ENCODE measurements at places on chromosomes 5 and 9. TPM values are rescaled to one million over a fixed set of nuclear protein-coding genes. Genes with fewer than 3 reads are reported as not detected.

- H3K27me3 ChIP-seq = no peaks in the 10 kb centered on the region
- H3K27ac ChIP-seq = no peak overlapping the region
- DNase-seq = no peak
These were observed 269.0 kb downstream of the FBXL7 start for GRCh38 chr5:15768936-15769335.

DNA sequence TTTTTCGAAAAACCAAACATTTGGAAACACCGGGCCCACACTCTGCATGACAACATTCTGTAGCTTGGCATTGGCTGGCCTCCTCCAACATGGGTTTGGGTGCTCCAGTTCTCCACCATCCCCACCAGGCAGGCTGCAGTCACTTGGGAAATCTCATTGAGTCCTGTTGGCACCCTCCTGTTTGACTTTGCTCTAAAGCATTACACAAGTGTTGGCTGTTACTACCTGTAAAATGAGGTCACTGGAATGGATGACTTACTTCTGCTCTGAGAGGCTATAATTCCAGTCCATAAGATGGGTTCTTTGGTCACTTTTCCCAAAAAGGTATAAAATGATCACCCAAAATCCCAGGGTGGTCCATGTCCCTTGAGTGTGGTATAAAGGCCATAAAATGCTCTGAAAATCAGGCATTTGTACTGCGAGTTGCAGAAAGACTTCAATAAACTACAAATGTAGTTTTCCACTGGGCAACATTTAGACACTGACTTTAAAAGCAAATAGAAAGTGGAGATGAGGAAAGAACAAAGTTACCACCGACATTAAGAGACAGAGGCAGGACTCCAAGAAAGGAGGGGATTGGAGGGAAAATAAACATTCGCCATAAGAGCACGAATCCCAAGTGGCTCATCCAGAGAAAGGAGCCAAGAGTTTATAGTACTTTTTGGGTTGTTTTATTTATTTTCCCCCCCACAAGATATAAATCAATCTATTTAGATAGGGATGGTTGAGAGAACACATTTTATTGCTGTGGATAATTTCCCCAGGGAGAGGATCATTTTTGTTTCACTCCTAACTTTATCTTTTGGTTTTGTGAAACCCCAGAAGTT is 295.1 kb downstream of the TLE1 start:
- no peak overlapping the region for H3K27ac ChIP-seq
- no peaks in the 10 kb centered on the region for H3K36me3 ChIP-seq
- H3K4me3 ChIP-seq = no peak overlapping the region
- H3K4me1 ChIP-seq = no peaks in the 10 kb centered on the region
- DNase-seq = no peak
- no peaks in the 10 kb centered on the region for H3K27me3 ChIP-seq

DNA sequence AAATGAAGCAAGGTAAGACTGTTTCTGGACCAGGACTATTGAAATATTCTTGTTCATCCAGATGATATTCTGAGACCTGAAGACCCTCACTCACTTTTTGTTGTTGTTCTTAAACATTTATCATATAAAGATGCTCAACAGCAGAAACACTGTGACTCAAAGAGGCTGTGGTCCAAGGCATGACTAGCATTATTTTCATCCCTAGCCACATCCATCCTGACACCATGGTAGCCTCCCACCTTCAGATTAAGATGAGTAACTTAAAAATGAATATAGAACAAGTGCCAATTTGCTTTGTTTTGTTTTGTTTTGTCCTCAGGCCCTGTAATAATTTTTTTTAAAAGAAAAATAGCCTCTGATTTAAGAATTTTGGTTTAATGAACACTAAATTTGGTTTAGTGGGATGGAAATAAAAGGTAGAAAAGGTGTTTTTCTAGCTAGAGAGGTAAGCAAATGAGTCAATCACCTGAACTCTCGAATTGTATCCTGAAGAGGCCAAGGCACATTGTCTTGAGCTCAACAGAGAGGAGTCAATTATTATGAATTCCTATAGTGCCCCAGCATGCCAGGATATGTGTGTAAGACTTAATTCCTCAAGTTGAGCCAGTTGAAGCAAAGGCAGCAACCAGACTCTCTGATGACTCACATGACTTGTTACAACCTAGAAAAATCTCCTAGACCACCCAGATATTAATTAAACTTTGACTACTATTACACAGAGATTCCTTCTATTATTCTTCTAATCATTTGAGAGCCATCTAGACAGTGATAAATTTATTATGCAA is 380.1 kb upstream of the TUSC1 start:
- no peaks in the 10 kb centered on the region for H3K4me1 ChIP-seq
- no peaks in the 10 kb centered on the region for H3K36me3 ChIP-seq
- no peak overlapping the region for H3K27ac ChIP-seq
- no peaks in the 10 kb centered on the region for H3K27me3 ChIP-seq
- H3K4me3 ChIP-seq = no peak overlapping the region

NKD2 gene
- polyA plus RNA-seq = not detected

DNA sequence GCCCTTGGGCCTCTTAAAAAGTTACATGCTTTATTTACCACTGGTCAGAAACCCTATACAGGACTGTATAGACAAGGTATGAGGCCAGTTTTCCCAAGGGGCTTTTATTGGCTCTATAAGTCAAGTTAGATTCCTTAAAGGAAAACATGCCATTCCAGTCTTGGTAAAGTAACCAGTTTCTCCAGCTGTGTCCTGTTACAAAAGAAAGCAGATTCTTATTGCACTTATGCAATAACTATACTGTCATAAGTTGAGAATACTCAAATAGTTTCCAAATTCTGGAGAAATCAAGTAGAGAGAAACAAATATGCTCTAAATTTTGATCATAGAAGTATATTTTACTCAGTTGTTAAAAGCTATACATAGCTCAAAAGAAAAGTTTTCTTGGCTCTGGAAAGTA is 47.2 kb downstream of the PTGS1 start:
- no peaks in the 10 kb centered on the region for H3K4me1 ChIP-seq
- no peak overlapping the region for H3K4me3 ChIP-seq
- DNase-seq = no peak
- no peak overlapping the region for H3K27ac ChIP-seq
- H3K36me3 ChIP-seq = no peaks in the 10 kb centered on the region
- H3K27me3 ChIP-seq = no peaks in the 10 kb centered on the region

DNA sequence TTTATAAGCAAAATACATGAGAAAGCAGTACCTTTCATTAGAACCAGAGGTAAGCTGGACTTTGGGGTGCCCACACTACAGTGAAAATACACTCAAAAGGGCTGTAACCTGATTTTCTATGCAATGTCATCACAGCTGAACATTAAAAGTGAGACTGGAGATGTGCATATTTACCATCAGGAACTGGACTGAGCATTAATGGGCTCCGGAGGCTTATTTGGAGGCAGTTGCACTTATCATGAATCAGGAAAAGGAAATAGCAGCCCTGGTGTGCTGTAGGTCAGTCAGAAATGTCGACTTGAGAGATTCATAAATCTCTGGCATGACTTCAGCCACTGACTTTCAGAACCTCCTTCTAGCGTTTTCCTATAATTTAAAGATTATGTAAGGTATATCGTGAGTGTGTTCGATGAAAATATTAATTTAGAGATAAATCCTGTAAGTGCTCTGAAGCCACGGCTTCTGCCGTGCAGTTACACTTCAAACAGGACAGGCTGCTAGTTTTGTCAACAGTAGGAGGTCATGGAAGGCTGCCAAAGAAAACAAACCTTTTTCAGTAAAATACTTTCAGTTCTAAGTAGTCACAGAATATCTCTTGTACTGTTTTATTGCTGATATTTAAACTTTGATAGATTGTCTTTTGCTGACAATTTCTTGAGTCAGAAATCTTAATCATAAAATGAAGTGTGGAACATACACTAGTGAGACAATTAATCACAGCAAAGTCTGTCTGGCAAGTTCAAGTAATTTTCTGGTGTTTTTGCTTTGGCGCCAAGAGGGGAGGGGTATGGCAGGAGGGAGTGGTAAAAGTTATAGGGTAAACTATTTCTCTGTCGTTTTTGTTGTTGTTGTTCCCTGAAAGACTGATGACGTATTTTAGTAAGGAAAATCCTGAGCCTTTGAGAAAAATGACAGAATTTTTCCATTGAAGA is 939.7 kb downstream of the NR2F1-AS1 start:
- H3K27ac ChIP-seq = no peak overlapping the region
- no peaks in the 10 kb centered on the region for H3K4me1 ChIP-seq
- no peak for DNase-seq
- no peaks in the 10 kb centered on the region for H3K36me3 ChIP-seq

DNA sequence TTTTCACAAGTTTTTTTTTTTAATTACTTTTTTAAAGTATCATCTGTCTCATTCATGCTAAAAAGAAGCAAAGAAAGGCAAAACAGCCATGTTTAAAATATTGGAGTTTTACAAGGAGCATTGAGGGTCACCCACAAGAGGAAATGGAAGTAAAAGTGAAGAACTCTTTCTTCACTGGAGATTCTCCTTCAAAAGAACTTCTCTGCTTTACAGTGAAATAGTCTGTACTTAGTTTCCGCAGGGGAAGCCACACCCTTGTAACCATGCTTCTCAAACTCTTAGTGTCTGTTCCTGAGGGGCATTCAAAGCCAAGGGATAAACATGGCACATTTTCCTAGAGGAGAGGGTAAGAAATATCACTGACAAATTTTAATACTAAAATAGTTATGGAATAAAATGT is 8.6 kb downstream of the C9orf72 start:
- DNase-seq = no peak
- 0 out of 3 replicates have a peak, but pooled peaks cover 2% of the 10 kb centered on the region for H3K36me3 ChIP-seq
- no peak overlapping the region for H3K4me3 ChIP-seq

SCGB3A1 gene
- polyA plus RNA-seq = not detected

TLE1 gene
- polyA plus RNA-seq = not detected

DNA sequence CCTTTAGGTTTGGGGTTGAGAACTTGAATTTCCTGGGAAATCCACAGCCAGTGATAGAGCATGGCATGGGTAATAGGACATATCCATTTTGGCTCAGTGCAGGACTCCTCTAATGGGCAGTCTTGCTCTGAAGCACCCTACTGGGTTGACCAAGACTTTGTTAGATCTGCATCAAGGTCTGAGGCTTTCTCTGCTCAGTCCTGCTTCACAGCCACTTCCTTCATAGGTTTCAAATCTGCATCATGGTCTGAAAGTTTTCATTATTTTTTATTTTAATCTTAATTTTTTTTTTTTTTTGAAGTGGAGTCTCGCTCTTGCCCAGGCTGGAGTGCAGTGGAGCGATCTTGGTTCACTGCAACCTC is 36.5 kb downstream of the KIF2A start:
- H3K4me1 ChIP-seq = no peaks in the 10 kb centered on the region
- no peak for DNase-seq
- no peak overlapping the region for H3K4me3 ChIP-seq
- H3K36me3 ChIP-seq = peaks cover 16% of the 10 kb centered on the region

DNA sequence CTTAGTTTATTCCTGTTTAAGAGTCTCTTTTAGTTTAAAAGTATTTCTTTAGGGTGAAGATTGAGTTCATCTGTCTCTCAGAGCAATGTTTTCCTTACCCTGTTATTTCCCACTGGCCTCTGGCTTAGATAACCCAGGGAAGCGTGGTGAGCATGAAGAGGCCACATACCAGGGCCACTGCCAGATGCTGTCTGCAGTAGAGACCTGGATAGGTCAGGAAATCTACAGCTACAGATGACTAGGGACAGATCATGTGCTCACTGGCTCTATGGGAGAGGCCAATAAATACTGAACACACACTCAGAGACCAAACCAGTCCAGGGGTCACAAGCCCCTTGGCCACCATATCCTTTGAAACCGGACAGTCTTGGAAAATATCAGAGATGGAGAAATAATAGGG is 136.0 kb downstream of the CAMK4 start:
- no peaks in the 10 kb centered on the region for H3K36me3 ChIP-seq
- no peaks in the 10 kb centered on the region for H3K27me3 ChIP-seq
- no peak overlapping the region for H3K27ac ChIP-seq
- no peak for DNase-seq
- H3K4me1 ChIP-seq = no peaks in the 10 kb centered on the region
- no peak overlapping the region for H3K4me3 ChIP-seq

DNA sequence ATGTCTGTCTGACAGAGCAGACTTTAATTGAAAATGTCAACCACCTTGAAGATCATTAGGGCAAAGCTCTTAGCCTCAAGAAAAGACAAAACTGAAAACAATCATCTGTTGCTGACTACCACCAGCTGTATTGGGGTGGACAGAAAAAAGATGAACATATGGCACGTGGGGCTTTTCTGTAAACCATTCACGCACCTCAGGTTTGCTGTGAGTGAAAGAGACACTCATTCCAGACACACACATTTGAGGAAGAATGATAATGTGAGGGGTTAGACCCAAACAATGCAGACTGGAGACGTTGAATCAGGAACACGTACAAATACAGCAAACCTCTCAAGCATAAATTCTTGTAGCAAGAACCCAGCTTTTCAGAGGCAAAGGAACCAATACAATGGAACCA is 158.7 kb downstream of the EBF1 start:
- H3K27ac ChIP-seq = no peak overlapping the region
- H3K27me3 ChIP-seq = no peaks in the 10 kb centered on the region
- DNase-seq = no peak

TMEM174 gene
- not detected for polyA plus RNA-seq

DNA sequence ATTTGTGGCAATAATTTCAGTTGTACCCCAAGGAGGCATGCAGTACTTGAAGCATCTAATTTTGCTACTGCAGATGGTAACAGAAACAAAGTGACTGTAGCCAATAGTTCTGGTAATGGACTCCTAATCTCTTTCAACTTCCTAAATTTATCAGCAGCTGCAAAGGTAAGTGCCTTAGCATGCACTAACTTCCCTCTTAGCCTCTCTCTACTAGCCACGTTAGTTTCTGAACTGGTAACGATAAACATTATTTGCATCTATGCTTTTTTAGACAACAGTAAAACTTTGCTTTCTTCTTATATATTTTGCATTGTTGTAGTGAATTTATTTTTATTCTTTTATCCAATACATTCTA is 6.2 kb upstream of the CKS2 start:
- no peak overlapping the region for H3K4me3 ChIP-seq
- H3K27me3 ChIP-seq = no peaks in the 10 kb centered on the region
- DNase-seq = no peak
- peaks cover 3% of the 10 kb centered on the region for H3K4me1 ChIP-seq

GRCh38 chr9:134057751-134058701 is 9.8 kb downstream of the BRD3 start:
- no peaks in the 10 kb centered on the region for H3K27me3 ChIP-seq
- peaks cover under 1% of the 10 kb centered on the region for H3K36me3 ChIP-seq
- H3K27ac ChIP-seq = no peak overlapping the region
- no peak for DNase-seq
- H3K4me3 ChIP-seq = no peak overlapping the region
- peaks cover 67% of the 10 kb centered on the region for H3K4me1 ChIP-seq

DNA sequence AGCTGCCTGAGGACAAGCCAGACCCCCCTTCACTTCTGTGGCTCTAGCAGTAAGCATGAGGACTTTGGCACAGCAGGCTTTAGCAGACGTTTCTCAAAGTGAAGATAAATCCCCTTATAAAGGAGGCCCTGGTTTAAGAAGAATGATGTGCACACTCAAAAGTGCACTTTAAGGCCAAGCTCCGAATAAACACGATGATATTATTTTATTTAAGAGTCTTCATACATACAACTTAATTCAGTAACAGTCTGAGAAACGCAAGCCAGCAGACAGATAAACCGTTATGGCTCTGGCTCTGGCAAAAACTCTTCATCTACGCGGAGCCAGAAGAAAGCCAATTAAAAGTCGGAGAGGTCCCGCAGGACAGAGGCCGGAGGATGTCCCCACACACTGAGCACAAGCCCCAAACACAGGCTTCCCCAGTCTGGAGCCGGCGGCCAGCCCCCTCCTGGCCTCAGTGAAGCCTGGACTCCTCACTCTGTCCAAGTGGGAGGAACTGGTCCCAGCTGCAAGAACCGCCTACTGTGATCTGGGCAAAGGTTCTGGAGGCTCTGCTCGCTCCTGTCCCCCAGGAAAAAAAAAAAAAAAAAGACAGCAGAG is 44.6 kb downstream of the ADAMTS2 start:
- H3K27me3 ChIP-seq = peaks cover 59% of the 10 kb centered on the region
- no peak for DNase-seq
- no peak overlapping the region for H3K27ac ChIP-seq
